ENCODE measurements at places on chromosomes 11 and 22.

DNA sequence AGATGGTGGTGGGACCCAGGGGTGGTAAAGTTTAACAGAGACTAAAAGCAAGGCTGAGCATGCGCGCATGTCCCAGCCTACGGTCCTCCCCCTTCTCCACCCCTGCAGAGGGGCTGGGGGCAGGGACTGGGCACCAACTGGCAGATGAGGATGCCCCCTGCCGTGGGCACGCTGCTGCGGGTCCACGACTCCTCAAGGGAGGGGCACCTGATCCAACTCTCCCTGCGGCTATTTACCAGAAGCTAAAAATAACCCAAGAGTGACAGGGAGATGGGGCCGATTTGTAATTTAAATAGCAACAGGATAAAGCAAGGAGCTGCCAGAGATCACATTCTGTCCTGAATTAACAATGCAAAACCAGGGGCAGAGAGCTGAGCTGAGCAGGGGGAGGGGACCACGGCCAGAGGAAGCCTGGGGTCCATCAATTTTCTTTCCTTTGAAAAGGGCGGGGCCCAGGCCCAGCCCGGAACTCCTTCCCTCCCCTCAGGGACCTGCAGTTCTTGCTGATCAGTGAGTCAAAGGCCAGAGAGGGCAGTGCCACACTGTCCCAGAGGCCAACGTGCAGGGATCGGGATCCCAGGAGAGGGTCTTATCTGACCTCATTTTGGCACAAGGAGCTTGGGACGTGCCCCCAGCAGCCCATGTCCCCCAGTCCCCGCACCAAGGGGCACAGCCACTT is 8.1 kb upstream of the DGKZ start:
- no peak for DNase-seq

- DNase-seq = no peak
Observed at GRCh38 chr22:24763872-24764485, 10.5 kb downstream of the PIWIL3 start.

DNA sequence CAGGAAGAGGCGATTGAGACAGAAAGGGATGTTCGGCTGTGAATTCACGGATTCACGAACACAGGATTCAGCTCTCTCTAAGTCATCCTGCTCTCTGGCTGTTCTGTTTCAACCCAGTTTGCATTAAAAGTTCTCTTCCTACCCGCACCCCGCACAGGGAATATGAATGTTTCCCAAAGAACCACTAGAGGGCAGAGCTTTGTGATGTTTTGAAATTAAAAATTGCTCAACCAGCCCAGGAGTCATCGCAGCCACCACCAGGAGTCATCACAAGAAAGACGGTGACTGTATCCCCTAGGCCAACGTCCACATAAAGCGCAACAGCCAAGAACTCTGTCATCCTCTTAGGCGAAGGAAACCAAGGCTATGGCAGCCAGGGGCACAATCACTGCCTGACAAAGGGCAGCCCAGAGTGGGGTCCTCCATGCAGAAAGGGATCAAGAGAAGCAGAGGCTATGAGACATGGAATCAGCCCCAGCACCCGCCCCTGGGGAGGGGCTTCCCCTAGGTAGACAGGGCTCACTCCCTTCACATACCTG is 122.4 kb downstream of the WT1 start:
- DNase-seq = no peak

DNA sequence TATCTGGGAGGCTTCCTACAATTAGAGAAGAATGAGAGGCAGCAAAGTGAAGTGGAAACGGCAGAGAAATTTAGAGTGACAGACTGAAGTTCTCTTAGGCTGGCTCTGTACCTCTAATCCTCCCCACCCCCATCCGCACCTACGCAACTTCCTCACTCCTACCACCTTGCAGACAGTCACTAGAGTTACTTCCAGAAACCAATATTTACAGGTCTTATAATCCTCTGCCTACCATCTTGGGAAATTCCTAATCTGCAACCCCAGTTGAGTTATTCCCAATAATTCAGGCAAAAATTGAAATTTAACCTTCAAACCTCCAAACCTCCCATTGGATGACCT is 71.7 kb downstream of the PAK1 start:
- no peak for DNase-seq

DNA sequence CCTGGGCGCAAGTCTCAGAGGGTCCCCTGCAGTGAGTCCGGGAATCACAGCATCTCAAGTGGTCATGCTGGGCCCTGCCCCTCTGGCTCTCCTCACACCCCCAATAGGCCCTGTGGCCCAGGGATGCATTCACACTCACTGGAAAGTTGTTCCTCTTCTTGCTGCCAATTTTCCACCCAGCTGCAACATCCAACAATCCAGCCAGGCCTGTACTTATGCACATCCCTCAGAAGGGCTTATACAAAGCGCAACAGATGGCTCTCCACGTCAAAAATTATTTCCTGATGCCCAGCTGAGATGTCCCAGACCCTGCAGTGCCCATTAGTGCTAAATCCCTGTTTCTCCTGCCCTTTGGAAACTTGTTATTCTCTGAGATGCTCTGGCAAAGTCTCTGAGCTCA is 407.8 kb upstream of the NARS2 start:
- no peak for DNase-seq

GRCh38 chr22:21450320-21450831 is 16.8 kb upstream of the TMEM191C start:
- no peak for DNase-seq

DNA sequence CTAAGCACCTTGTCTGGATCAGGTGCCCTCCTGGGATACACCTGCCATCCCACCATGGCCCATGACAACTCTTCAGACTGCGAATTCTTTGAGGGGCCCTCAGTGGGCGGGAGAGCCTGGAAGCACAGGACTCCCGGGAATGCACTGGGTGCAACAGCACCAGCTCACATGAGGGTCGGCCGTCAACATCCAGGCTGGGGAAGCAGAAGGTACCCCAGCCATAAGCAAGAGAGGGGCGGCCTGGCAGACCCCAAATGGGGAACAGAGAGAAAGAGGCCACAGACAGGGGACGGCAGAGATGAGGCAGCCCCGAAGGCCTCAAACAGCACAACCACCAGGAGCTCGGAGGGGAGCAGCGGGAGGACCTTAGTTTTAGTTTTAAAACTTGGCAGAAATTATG is 94.4 kb downstream of the PHF21B start:
- no peak for DNase-seq

GRCh38 chr11:56841210-56841810 is 92.8 kb upstream of the OR9G4 start:
- DNase-seq = peak; percentile 2

Measured in stimulated activated CD4-positive, alpha-beta T cell treated with anti-CD3 and anti-CD28 coated beads, Interleukin-12 subunit alpha, Interleukin-12 subunit beta, amount 100 ng/mL, for 48 hours (primary cell).